ENCODE measurements at places on chromosomes 1 and 21. TPM values are rescaled to one million over a fixed set of nuclear protein-coding genes. Genes with fewer than 3 reads are reported as not detected.

DNA sequence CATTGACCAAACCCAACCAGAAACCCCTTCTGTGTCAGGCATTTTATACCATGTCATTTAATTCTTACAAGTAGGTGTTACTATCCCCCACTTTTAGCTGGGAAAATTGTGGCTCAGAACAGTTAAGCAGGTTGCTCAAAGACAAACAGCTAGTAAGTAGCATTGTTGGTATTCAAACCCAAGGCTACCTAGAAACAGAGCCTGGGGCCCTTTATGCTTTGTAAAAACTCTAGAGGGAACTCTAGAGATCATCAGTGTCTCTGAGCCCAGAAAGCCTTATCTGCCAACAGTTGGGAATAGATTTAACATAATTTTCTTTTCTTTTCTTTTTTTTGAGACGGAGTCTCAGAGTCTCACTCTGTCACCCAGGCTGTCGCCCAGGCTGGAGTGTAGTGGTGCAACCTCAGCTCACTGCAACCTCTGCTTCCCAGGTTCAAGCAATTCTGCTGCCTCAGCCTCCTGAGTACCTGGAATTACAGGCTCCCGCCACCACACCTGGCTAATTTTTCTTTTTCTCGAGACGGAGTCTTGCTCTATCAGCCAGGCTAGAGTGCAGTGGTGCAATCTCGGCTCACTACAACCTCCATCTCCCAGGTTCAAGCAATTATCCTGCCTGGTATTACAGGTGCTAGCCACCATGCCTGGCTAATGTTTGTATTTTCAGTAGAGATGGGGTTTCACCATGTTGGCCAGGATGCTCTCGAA is 48.5 kb upstream of the OSBPL9 start:
- DNase-seq: no peak

DNA sequence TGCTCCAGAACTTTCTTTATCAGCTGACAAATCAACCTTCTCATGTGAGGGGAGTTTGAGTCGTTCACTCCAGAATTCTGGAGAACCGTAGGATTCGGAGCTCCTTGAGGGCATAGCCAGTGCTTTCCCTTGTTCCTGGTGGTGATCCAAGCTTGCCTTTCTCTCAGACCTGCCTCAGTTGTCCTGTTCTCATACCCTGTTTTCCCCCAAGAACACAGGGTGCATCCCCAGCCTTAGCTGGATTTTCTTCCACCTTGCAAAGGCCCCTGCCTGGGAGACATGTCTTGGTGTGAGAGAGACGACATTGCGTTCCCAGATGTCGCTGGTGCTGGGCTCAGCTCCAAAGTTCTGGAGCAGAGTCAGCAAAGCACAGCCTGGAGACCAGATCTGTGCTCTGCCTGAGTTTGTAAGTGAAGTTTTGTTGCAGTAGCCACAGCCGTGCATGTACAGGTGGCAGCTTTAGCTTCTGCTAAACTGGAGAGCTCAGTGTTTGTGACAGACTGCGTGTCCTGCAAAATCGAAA is 40.0 kb downstream of the ABCG1 start:
- no peak for DNase-seq

- DNase-seq: no peak
Observed at GRCh38 chr1:65198096-65198495, 50.1 kb downstream of the AK4 start.

- peak; percentile 60 for DNase-seq
Observed at GRCh38 chr1:180178511-180179161, 24.0 kb downstream of the QSOX1 start.

DNA sequence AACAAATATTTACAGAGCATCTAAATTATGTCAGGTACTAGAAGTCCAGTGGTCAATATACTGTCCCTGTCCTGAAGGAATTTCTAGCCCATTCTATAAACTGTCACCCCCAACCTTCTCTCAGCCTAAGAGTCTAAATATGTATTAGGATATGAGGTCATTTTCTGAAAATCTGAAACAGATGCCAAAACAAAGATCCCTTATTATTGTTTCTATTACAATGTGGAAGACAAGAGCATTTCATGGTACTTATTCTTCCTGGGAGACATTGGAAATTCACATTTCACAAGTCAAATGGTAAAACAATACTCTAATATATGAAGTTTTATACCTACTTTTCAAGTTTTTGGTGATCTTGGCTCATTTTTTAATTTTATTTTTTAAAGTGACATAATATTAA is 2.6 kb downstream of the CLCA1 start:
- DNase-seq: no peak

- no peak for DNase-seq
Observed at GRCh38 chr1:218064426-218064825, 220.7 kb upstream of the RRP15 start.

DNA sequence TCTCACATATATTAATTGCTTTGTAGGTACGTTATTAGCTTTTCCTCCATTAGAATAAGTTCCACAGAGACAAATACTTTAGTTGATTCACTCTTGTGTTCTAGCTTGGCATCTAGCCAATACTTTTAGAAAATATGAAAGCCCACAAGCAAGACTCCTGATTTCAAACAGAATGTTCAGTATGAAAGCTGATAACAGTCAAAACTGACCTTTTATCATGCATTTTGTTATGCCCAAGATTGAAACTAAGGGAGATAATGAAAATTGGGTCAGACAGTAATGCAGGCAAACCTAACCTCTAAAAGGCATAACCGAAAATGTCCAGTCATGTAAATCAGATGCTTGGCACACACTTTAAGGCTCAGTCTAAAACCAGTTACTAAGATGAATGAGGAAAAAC is 61.7 kb downstream of the ERICH3 start:
- DNase-seq: no peak

- DNase-seq: no peak
Observed at GRCh38 chr21:29434081-29434480, 135.4 kb downstream of the BACH1 start.

- no peak for DNase-seq
Observed at GRCh38 chr1:234234199-234234598, 139.1 kb upstream of the COA6 start.

GRCh38 chr1:9643351-9644256 is 7.9 kb upstream of the PIK3CD start:
- no peak for DNase-seq

- DNase-seq: no peak
Observed at GRCh38 chr1:7250176-7250575, 464.9 kb downstream of the CAMTA1 start.

DNA sequence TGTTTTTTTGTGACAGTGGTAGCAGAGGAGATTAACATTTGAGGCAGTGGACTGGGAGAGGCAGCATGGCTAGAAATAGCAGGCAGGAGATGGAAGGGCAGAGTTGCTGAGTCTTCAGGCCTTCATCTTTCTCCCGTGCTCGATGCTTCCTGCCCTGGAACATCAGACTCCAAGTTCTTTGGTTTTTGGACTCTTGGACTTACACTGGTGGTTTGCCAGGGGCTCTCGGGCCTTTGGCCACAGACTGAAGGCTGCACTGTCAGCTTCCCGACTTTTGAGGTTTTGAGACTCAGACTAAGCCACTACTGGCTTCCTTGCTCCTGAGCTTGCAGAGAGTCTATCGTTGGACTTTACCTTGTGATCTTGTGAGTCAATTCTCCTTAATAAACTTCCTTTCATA is 24.2 kb upstream of the LEFTY2 start:
- no peak for DNase-seq

DNA sequence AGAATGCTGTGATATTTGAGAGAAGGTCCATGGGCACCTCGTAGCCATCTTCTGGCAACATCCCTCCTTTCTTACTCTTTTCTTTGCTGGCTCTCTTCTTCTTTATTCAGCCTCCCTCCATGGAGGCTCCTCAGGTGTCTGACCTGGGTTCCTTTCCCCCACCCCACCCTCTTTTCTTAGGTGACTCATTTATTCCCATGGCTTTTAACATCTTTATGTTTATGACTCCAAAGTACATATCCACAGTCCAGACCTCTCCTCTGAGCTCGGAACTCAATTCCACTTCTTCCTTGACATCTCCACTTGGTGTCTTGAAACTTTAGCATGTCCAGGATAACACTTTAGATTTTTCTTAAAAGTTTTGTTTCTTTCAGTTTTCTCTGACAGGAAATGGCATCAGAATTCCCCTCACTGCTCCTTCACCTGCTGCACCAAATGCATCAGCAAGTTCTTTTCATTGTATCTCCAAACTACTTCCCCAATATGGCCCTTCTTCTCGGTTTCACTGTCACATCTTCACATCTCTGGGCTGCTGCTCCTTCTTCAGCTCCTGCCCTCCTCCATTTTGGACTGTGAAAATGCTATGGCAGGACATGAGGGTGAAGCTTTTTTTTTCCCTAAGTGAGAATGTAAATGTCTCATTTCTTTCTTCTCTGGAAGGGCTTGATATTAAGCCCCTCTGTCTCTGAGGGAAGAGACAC is 95.9 kb downstream of the GIPC2 start:
- DNase-seq: no peak

DNA sequence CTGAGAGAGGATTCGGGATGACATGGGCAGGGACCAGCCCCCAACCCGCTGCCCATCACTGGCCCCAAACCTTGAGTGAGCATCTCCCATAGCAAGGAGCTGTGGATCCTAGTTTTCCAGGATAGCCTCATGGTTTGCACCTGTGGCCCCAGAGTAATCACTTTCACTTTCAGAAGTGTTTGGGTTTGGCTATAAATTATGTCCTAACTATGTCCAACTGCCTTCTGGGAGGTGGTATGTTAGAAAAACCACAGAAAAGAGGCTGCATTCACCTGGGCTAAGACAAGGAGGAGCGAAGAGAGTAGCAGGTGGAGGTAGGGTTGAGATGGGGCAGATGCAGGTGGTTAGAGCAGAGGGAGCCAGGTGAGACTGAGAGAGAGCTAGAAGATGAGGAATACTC is 19.4 kb upstream of the CLIC6 start:
- no peak for DNase-seq

DNA sequence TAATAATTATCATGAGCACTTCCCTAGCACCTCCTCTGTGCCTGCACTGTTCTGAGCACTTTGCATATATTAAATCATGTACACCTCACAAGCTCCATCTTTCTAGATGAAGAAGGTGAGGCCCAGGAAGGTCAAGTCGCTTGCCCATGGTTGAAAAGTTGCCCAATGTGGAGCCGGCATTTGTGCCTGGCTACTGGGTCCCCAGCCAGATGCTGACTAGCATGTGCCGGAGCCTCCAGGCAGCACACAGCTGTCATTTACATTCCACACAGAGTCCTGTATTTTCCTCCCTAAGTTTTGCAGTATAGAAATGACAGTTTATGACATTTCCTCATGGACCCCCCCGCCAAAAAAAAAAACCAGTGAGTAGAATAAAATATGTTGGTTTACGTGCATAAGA is 94.3 kb downstream of the BCAR3 start:
- no peak for DNase-seq

DNA sequence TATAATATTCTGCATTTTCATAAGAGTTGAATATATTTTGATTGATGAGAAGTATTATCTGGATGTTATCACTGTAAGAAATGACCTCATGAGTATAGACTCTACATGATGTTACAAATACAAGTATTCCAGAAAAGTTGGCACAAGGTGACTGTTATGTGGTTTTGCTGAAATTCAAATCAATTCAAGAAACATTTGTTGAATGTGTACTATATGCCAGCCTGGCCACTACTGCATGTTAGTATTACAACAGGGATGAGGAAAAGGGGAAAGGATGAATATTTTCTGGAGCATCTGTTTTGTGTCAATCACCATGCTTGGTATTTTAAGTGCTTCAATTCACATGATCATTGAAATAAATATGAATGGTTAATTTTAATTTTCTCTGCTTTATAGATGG is 250.9 kb upstream of the PBX1 start:
- no peak for DNase-seq

DNA sequence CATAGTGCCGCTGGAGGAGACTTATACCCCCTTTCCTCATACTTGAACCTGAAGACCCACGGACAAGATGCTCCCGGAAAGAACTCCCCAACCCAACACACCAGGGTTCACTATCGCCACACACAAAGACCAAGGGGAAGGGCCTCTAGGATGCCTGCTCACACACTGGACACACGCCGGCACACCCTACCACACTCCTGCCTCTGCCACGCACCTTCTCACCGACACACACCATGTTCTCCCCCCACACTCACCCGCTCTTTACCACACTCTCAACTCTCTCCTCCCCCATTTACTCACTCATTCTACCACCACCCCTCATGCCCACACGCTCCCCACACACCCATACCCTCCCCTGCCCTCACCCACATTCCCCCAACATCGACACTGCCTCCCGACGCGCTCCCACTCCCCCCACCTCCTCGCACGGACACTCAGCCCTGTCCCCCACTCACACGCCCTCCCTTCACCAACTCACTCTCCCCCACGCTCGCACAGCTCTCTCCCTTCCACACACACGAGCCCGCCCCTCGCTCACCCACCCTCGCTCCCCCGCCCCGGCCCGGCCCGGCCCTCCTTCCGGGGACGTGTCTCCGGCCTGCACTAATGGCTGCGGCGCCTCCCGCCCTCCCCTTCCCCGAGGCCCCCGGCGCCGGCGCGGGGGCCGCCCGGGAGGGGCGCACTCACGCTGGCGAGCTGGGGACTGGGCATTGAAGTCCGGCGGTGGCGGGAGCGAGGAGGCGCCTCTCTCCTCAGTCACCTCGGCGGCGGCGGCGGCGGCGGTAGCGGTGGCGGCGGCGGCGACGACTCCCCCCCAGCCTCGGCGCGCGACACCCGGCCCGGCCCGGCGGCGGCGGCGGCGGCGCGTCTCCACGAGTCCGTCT is 626 bp downstream of the PTP4A2 start:
- DNase-seq: no peak

DNA sequence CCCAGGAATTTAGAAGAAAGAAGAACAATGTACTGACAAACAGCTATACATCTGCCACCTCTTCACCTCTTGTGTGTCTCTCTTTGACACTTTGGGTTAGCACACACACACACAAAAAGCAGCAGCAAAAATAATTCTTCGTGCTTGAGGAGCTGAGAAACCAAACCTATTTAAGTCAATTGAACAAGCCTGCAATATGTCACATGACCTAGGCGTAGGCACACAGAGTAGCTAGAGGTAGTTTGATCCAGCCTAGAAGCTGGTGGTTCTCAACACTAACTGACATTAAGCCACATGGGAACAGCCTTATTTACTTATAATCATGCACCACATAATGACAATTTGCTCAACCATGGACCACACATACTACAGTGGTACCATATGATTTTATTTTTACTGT is 32.3 kb downstream of the RRAGC start:
- no peak for DNase-seq

GRCh38 chr1:150777544-150777943 is 12.0 kb upstream of the CTSS start:
- no peak for DNase-seq

GRCh38 chr1:93015590-93015989 is 54.3 kb upstream of the DIPK1A start:
- DNase-seq: no peak

The SPRR1A gene
- total RNA-seq: not detected

The SPRR2E gene
- total RNA-seq: not detected

The RIMS3 gene
- 5.7 TPM for total RNA-seq

The HMGCS2 gene
- total RNA-seq: 0.33 TPM

The LAMTOR5 gene
- total RNA-seq: 119 TPM

The TRIM67 gene
- total RNA-seq: 0.08 TPM

The ALPL gene
- total RNA-seq: 0.82 TPM

The CHI3L1 gene
- total RNA-seq: 0.10 TPM

The CLCNKA gene
- 0.57 TPM for total RNA-seq

The G0S2 gene
- total RNA-seq: 2.5 TPM
